Nephron progenitor cell (in vitro differentiated cells): ENCODE measurements at places on chromosomes 13 and 19.
A peak's percentile ranks its signal among the peaks of the same experiment; 100 is the strongest.

DNA sequence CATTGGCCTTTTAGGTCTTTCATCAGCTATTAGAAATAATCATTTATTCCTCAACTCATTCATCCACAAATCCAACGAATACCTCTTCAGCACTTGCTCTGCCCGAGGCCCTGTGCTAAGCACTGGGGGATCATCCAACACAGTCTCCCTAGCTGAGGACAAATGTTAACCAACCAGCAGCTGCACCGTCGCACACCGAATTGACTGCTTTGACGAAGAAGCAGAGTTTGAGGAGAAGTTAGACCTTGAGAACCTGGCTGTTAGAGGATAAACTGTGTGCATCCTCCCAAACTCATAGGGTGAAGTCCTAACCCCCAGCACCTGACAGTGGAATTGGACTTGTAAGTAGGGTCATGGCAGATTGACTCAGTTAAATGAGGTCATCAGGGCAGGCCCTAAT, 170.9 kb downstream of the USP12 start:
- no peak for DNase-seq

- DNase-seq, result peak; percentile 62
Observed at GRCh38 chr19:54178581-54179261, 5.8 kb upstream of the TMC4 start.

GRCh38 chr13:56975647-56976046, 165.1 kb upstream of the PRR20A start:
- no peak for DNase-seq

DNA sequence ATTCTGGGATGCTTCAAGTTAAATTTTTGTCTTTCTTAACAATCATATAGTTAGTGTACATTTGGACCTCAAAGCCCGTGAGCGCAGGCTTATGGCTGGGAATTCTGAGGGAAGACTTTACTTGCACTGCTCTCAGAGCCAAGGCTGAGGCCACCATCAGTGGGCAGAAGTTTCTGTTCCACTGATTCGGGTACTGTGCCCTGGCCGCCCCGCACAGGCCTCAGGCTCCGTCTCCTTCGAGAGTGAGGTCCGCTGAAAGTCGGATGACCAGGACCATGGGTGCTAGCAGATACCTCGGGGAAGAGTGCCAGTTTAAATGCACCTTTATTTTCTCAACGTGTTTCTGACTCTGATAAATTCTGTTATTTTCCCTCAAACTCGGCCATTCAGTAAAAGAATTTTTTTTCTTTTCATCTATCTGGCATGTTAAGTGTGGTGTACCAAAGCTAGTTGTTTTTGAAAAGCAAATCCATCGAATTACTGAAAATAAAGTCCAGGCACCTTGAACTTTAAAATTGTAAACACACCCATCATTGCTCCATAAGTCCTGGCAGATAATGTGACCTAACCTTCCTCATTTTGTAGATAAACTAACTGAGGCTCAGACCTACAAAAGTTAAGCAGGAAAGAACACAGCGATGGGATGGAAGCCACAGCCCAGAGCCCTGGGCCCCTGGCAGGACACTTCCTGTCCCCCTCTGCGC, 126.7 kb downstream of the SOX1 start:
- no peak for DNase-seq

DNA sequence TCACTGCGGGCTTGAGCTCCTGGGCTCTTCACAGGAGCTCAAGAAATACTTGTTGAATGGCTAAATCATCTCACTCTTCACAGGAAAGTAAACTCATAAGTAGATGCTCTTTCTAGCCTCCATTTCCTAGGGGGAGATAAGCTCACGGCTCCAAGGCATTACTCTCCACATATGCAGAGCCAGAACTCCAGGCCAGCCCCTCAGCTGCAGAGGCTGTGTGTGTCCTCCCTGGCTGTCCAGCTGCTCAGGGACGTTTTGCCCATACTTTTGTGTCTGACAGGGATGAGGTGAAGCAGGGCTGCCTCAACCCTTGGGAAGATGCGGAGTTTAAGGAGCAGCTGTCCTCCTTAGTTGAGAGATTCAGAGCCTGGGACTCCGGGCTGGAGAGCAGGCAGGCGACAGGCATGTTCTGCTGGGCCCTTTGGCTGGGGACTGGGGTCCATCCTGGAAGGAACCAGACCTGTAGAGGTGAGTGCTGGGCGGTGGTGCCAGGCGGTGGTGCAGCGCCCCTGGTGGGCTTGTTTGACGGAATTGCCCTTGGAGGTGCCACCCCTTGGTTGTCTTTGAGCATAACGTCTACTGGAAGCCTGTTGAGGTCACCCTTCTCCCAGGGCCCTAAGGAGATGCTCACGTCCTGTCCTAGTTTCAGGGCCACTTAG, 20.5 kb upstream of the SLC15A1 start:
- DNase-seq, result no peak

DNA sequence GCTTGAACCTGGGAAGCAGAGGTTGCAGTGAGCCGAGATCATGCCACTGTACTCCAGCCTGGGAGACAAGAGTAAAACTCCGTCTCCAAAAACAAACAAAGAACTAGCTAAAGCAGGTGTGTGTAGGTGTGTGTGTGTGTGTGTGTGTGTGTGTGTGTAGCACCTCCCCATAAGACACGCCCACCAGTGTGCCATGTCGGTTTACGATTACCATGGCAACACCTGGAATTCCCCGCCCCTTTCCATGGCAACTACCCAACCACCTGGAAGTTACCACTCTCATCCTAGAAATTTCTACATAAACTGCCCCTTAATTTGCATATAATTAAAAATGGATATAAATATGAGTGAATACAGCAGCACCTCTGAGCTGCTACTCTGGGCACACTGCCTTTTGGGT, 80.9 kb upstream of the ADGRE5 start:
- no peak for DNase-seq

DNA sequence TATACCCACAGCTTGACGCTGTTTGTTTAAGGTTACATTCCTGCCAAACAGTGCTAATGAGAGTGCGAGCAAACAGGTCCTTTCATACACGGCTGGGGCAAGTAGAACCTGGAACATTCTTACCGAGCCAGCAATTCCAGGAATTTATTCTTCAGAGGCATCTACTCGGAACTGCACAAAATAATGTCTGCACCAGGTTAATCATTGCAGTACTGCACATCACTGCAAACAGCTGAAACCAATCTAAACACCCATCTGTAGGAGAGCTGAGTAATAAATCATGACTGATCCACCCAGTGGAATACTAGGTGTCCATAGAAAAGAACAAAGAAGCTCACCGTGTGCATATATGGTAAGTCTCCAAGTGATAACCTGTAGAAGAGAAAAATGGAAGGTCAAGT, 1.2 kb upstream of the ZNF579 start:
- DNase-seq, result no peak

DNA sequence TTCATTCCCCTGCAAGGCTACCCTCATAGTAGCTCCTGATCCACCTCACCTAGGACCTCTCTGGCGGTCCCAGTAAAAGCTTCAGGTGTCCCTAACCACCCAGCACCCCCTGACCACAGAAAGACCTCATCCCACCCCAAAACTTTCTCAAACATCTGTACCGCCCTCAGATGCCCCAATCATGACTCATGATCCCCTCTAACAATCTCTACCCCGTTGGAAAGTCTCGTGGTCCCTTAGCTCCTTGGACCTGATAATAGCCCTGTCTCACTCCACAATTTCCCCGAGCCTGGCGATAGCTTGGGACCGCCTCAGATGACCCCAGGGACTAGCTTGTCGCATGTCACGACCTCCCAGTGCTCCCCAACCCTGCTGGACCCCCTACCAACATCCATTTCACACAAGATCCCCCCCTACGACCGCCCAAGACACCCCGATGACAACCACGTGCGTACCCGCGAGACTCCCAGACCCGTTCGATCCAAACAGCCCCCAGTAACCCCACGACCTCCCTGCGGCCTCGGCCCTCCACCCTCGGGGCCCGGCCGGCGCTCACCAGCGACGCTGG, 450 bp downstream of the NDUFA11 start:
- no peak for DNase-seq

- DNase-seq, result no peak
Observed at GRCh38 chr19:40600570-40601133, 517 bp upstream of the LTBP4 start.

DNA sequence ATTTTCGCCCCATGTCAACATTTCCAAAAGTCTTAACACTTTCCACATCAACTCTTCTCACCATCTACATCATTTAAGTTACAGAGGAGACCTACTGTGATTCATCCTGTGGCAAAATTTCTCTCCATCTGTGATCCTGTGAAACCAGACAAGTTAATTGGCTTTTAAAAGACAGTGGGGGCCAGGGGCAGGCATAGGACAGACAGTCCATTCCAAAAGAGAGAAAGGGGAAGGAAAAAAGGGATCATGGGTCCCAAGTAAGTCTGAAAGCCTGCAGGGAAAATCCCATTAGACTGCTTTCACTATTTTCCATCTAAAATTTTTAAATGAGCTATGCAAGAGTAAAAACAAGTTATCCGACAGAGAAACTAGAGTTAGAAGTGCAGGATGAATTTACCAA, 121.0 kb downstream of the MRPL57 start:
- no peak for DNase-seq

- no peak for DNase-seq
Observed at GRCh38 chr13:109769921-109770320, 16.5 kb downstream of the IRS2 start.

GRCh38 chr13:66875264-66875663, 354.9 kb downstream of the PCDH9 start:
- no peak for DNase-seq

- no peak for DNase-seq
Observed at GRCh38 chr19:28612275-28612769, 600.6 kb downstream of the UQCRFS1 start.

- no peak for DNase-seq
Observed at GRCh38 chr13:112839356-112840105, 129.5 kb upstream of the MCF2L start.

DNA sequence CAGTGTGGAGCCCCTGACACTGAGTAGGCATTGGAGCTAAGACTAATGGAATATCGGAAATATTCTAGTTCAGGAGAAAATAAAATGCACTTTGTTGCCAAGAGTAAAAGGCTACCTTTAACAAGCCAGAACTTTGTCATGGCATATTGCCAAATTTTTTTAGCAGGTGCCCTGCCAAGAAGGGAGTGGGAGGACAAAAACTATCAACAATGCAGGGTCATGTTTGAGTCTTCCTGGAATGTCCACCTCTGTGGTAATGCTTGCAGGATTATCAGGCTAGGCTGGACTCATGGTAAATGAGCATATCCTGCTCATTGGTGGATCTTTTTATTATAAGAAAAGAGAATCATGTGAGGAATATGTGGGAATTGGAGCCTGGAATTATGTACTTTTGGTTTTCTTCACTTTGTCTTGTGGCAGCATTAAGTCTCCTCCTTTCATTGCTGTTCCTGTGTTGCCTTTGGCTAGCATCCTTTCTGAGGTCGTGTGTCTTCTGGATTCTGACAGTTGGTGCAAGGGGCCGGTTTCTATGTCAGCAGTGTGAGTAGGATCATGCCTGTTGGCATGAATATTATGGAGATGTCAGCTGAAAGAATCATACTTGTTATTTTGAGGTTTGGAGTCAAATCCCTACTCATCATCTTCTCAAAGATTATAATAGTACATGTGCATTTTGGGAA, 122.9 kb upstream of the SPRY2 start:
- DNase-seq, result no peak

DNA sequence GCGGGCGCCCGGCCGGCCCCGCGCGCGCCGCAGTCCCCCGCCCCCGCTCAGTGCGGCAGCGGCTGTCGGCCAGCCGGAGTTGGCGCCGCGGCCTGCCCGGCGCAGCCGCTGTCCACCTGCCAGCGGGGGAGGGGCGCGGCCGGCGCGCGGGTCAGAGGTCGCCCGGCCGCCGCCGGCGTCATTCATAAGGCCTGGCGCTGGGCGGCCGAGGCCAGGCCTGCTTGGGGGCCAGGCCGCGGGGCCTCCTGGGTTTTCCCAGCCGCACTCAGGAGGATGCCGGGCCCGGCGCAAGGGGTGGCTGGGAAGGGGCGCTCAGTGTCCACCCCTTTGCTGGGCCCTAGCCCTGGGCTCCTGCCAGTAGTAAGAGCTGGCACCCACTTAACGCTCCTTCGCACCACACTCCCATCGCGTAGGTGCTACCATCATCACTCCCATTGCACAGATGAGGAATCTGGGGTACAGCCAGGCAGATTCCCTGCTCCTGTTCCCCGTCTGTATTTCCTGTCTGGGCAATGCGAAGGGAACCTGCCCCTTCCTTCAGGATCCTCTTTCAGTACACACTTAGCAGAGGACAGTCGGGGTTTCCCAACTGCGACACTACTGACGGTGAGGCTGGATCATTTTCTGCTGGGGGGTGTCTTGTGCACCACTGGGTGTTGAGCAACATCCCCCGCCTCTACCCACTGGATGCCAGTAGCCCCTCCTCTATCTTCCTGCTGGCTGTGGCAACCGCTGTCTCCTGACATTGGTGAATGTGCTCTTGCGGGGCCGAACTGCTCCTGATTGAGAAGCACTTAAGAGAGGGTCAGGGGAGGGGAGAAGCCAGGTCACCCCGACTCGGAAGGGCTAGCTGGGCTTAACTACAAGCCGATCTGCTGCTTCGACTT, 846 bp upstream of the PRKACA start:
- DNase-seq, result no peak

GRCh38 chr13:67857581-67858310, 627.6 kb upstream of the PCDH9 start:
- no peak for DNase-seq

DNA sequence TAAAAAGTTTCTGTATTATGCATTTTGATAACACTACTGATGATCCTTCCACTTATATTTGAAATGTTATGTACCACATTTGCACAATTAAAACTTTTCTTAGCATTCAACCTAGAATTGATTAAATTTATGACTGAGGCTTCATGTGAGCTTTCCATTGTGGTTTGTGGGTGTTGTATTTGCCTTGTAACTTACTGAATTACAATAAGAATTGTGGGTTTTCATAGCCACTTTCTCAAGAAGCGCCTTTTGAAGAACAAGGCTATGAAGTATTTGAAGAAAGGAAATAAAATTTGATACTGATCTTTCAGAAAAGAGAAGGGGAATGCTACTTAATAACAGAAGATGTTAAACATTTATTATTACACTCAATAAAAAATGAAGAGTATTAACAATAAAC, 7.0 kb upstream of the TEX26 start:
- DNase-seq, result no peak

DNA sequence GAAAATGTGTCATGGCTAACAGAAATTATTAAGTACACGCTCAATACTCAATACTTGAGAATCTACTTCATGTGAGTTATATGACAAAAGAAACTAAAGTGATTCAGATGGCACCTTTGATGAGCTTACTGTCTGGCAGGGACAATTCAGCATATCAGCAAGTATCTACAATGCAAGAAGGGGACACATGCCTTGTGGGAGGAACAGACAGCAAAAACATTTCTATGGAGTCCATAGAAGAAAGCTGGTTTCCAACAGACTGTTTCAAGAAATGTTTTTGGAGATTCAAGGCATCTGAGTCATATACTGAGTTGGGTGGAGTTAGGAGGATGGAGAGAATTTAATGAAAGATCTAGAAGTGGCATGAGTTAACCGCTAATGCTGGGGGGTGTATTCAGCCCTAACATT, 54.7 kb downstream of the MBNL2 start:
- DNase-seq, result no peak

DNA sequence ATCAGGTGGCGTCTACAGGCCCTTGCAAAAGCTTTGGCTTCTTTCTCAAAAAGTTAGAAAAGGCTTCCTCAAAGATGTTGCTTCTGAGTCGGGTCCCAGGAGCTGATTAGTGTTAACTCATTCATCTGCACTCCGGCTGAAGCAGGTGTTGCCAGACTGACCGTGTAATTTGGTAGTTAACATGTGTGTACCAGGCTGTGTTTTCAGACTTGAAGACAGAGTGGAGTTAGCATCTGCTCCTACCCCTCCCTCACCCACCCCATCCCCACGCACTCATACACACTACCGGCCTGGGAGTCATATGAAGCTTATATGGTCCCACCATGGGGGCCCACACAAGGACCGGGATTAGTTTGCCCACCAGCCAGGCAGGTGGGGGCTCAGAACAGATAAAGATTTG, 111.5 kb downstream of the DNAJC15 start:
- DNase-seq, result no peak
